ENCODE measurements at places on chromosomes 2 and 18. TPM values are rescaled to one million over a fixed set of nuclear protein-coding genes. Genes with fewer than 3 reads are reported as not detected.

Gene UGT1A4
- not detected for total RNA-seq

Gene SRBD1
- total RNA-seq = 7.4 TPM

Gene RNF125
- 3.2 TPM for total RNA-seq

Gene BUB1
- total RNA-seq = 0.12 TPM

Gene ACOXL
- not detected for total RNA-seq

Gene NIFK
- 26.4 TPM for total RNA-seq

Gene SP140
- not detected for total RNA-seq

- H3K36me3 ChIP-seq = no peaks in the 10 kb centered on the region
- H3K27me3 ChIP-seq = no peaks in the 10 kb centered on the region
- no peak overlapping the region for H3K4me3 ChIP-seq
- H3K27ac ChIP-seq = no peak overlapping the region
- no peak for DNase-seq
Observed at GRCh38 chr2:126085011-126085795, 570.8 kb upstream of the GYPC start.

DNA sequence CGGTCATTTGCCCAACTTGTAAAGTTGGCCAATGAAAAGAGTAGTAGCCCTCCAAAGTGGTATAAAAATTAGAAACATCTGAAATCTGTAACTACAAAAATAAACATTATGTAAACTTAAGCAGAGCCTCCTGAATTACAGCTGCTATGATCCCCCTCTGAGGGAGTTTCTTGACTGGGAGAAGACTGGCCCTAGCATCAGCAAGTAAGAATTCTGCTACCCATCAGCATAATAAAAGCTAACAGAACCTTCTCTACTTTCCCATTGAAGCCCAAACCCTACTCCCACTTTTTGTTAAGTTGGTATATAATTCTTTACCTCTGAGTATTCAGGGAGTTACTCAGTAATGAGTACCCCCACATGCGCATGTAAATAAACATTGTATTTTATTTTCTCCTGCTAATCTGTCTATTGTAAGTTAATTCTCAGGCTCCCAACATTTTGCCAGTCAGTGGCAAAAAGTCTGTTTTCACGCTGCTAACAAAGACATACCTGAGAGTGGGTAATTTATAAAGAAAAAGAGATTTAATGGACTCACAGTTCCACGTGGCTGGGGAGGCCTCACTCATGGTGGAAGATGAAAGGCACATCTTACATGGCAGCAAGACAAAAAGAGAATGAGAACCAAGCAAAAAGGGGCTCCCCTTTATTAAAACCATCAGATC is 71.3 kb downstream of the MYL12B start:
- H3K4me3 ChIP-seq = no peak overlapping the region
- no peaks in the 10 kb centered on the region for H3K27me3 ChIP-seq
- no peaks in the 10 kb centered on the region for H3K4me1 ChIP-seq
- H3K27ac ChIP-seq = no peak overlapping the region
- H3K36me3 ChIP-seq = no peaks in the 10 kb centered on the region

DNA sequence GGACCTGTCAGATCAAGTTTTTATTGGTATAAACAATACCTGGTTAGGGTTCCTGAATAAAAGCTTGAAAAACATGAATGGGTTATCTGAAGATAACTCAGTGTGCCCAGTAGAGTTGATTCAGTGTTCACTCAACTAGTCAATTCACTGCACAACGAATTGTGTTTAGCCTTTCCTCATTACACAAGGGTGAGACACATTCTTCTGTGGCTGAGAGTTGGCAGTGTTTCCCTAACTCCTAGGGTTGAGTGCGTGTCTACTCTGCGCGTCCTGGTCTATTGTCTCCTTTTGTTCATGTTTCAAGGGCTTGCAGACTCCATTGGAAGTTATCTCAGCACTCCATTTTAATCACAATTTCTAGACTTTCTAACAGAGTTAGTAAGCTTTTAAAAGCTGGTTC is 32.8 kb upstream of the TMEM178A start:
- peaks cover 10% of the 10 kb centered on the region for H3K4me1 ChIP-seq
- no peak overlapping the region for H3K4me3 ChIP-seq
- DNase-seq = no peak
- H3K27ac ChIP-seq = no peak overlapping the region
- H3K36me3 ChIP-seq = no peaks in the 10 kb centered on the region

GRCh38 chr2:21363364-21363763 is 239.6 kb downstream of the TDRD15 start:
- H3K27ac ChIP-seq = no peak overlapping the region
- H3K4me1 ChIP-seq = no peaks in the 10 kb centered on the region
- H3K36me3 ChIP-seq = no peaks in the 10 kb centered on the region
- no peaks in the 10 kb centered on the region for H3K27me3 ChIP-seq
- DNase-seq = no peak
- H3K4me3 ChIP-seq = no peak overlapping the region

- H3K27me3 ChIP-seq = no peaks in the 10 kb centered on the region
- no peak overlapping the region for H3K4me3 ChIP-seq
- DNase-seq = no peak
- H3K36me3 ChIP-seq = no peaks in the 10 kb centered on the region
- peaks cover 7% of the 10 kb centered on the region for H3K4me1 ChIP-seq
Observed at GRCh38 chr2:46828491-46829230, 86.9 kb downstream of the MCFD2 start.

- no peak overlapping the region for H3K27ac ChIP-seq
- no peak overlapping the region for H3K4me3 ChIP-seq
- peaks cover 90% of the 10 kb centered on the region for H3K27me3 ChIP-seq
- H3K4me1 ChIP-seq = no peaks in the 10 kb centered on the region
- H3K36me3 ChIP-seq = no peaks in the 10 kb centered on the region
Observed at GRCh38 chr2:131426727-131427126, 49.2 kb upstream of the TUBA3D start.

DNA sequence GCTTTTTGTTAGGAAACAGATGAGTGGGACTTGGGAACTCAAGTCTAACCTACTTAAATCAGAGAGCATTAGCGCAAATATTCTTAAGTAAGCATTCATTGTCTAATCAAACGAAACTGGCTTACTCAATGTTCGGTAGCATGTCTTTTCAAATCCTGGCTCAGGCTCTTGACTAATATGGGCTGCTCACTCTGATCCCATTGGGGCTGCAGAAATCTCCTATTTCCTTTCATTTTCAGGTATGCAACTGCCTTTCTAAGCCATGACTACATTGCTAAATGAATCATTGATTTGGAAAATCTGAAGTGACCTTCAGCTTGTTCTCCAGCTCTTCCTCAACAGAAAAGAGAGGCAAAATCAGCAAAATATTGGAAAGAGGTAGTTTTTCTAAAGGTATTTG is 2084.4 kb upstream of the PIK3C3 start:
- no peaks in the 10 kb centered on the region for H3K27me3 ChIP-seq
- no peaks in the 10 kb centered on the region for H3K4me1 ChIP-seq

GRCh38 chr2:164697688-164698461 is 76.6 kb upstream of the GRB14 start:
- no peak overlapping the region for H3K27ac ChIP-seq
- H3K4me1 ChIP-seq = no peaks in the 10 kb centered on the region
- DNase-seq = no peak
- H3K27me3 ChIP-seq = no peaks in the 10 kb centered on the region

GRCh38 chr18:39799006-39799405 is 2156.0 kb upstream of the PIK3C3 start:
- H3K27me3 ChIP-seq = peaks cover 5% of the 10 kb centered on the region
- H3K4me3 ChIP-seq = peak overlapping the region; percentile 47
- DNase-seq = no peak
- no peaks in the 10 kb centered on the region for H3K4me1 ChIP-seq
- H3K36me3 ChIP-seq = no peaks in the 10 kb centered on the region

GRCh38 chr18:57466745-57467409 is 31.7 kb downstream of the ONECUT2 start:
- H3K27me3 ChIP-seq = no peaks in the 10 kb centered on the region
- no peak for DNase-seq
- H3K4me3 ChIP-seq = no peak overlapping the region

GRCh38 chr2:43791035-43791765 is 17.4 kb downstream of the DYNC2LI1 start:
- DNase-seq = no peak
- H3K27ac ChIP-seq = peak overlapping the region; percentile 16
- H3K4me1 ChIP-seq = no peaks in the 10 kb centered on the region
- H3K27me3 ChIP-seq = no peaks in the 10 kb centered on the region
- H3K36me3 ChIP-seq = peaks cover 92% of the 10 kb centered on the region
